Activated T-helper 2 cell treated with anti-CD3 and anti-CD28 coated beads, Interferon-gamma antibody, Interleukin-2, Interleukin-4, amounts not matched to agents 10 μg/mL and 5 μg/mL and 100 μg/mL, durations not matched to agents 14 hours and 24 hours and 36 hours (primary cell): ENCODE measurements at places on chromosomes 2 and 18. TPM values are rescaled to one million over a fixed set of nuclear protein-coding genes. Genes with fewer than 3 reads are reported as not detected.

The SERPINB12 gene
- not detected in 2 replicates for total RNA-seq

The CPO gene
- not detected in 2 replicates for total RNA-seq

The SP3 gene
- 104 and 105 TPM in 2 replicates for total RNA-seq

The IL37 gene
- not detected in 2 replicates for total RNA-seq

The RIF1 gene
- total RNA-seq, result 67.1 and 72.1 TPM in 2 replicates

The IL36G gene
- not detected in 2 replicates for total RNA-seq

The POTEC gene
- total RNA-seq, result not detected in 2 replicates

The CAPN13 gene
- total RNA-seq, result not detected in 2 replicates

The PROC gene
- total RNA-seq, result not detected in 2 replicates

The PTPRN gene
- 1.1 and 1.6 TPM in 2 replicates for total RNA-seq

The PPP4R3B gene
- 69.7 and 69.9 TPM in 2 replicates for total RNA-seq

The CD8B gene
- 0.64 and 1.0 TPM in 2 replicates for total RNA-seq

The ZAP70 gene
- 231 and 234 TPM in 2 replicates for total RNA-seq

The CNGA3 gene
- total RNA-seq, result not detected in 2 replicates

The EVA1A gene
- total RNA-seq, result not detected in 2 replicates

The ABCA12 gene
- not detected in 2 replicates for total RNA-seq

The MBD2 gene
- 165 and 196 TPM in 2 replicates for total RNA-seq

The PAX8 gene
- 0.76 and 0.84 TPM in 2 replicates for total RNA-seq

The XPO1 gene
- 218 and 221 TPM in 2 replicates for total RNA-seq

The GPR55 gene
- 0.57 and 0.78 TPM in 2 replicates for total RNA-seq

The TCF4 gene
- 5.5 and 8.4 TPM in 2 replicates for total RNA-seq

The SERPINB10 gene
- total RNA-seq, result not detected in 2 replicates

The ANKRD30BL gene
- total RNA-seq, result not detected in 2 replicates

The CD207 gene
- total RNA-seq, result not detected in 2 replicates

The KCNF1 gene
- not detected in 2 replicates for total RNA-seq

The HES6 gene
- 10.2 and 10.8 TPM in 2 replicates for total RNA-seq

The SLC11A1 gene
- 0.18 and 0.21 TPM in 2 replicates for total RNA-seq

The SPP2 gene
- total RNA-seq, result not detected in 2 replicates

The COL5A2 gene
- total RNA-seq, result 0.05 and 0.23 TPM in 2 replicates

The MTIF2 gene
- 40.2 and 42.7 TPM in 2 replicates for total RNA-seq

The TEKT4 gene
- 0.34 TPM in 1 of 2 replicates, not detected in the other for total RNA-seq

The TLX2 gene
- total RNA-seq, result 0.82 and 0.92 TPM in 2 replicates

The STON1 gene
- 1.9 and 2.1 TPM in 2 replicates for total RNA-seq

The NGEF gene
- total RNA-seq, result 1.7 and 2.5 TPM in 2 replicates

The TMEM200C gene
- 0.02 TPM in 1 of 2 replicates, not detected in the other for total RNA-seq

The PIEZO2 gene
- not detected in 2 replicates for total RNA-seq

The NYAP2 gene
- total RNA-seq, result not detected in 2 replicates

The TWIST2 gene
- not detected in 2 replicates for total RNA-seq

The CASP8 gene
- 43.5 and 44.1 TPM in 2 replicates for total RNA-seq

The CTAGE1 gene
- total RNA-seq, result 0.07 TPM in 1 of 2 replicates, not detected in the other

The ESPNL gene
- total RNA-seq, result 0.07 and 0.14 TPM in 2 replicates

The RPRM gene
- not detected in 2 replicates for total RNA-seq

The DHRS9 gene
- 3.3 and 3.6 TPM in 2 replicates for total RNA-seq

The EEF1B2 gene
- total RNA-seq, result 719 and 724 TPM in 2 replicates

The GALNT5 gene
- total RNA-seq, result not detected in 2 replicates

The ZC3H6 gene
- 8.0 and 8.2 TPM in 2 replicates for total RNA-seq

The GFPT1 gene
- 55.7 and 56.6 TPM in 2 replicates for total RNA-seq

The MYOM1 gene
- 0.62 and 2.4 TPM in 2 replicates for total RNA-seq

The PSTPIP2 gene
- total RNA-seq, result 36.8 and 39.0 TPM in 2 replicates

The RGPD3 gene
- total RNA-seq, result 0.30 and 0.34 TPM in 2 replicates

The LYG2 gene
- total RNA-seq, result not detected in 2 replicates

The CREG2 gene
- total RNA-seq, result not detected in 2 replicates
